ENCODE measurements at places on chromosomes 6 and 20. TPM values are rescaled to one million over a fixed set of nuclear protein-coding genes. Genes with fewer than 3 reads are reported as not detected.

DNA sequence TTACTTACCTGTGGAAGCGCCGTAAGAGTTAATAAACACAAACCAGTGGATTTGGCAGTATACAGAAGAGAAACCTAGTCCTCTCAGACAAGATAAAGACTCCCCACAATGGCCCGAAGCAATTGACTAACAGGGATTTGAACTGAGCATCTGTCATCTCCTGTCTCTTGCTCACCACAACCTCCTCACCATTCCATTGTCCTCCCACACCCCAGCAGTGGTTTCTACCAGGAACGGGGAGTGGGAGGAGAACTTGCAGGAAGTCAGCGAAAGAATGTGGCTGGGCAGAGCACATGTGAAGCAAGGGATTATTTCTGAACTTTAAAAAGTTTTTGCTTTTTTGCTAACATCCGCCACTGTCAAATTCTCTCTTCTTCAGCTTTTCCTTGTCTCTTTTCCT, 24.6 kb upstream of the TAAR1 start:
- no peak for DNase-seq

- no peak for DNase-seq
Measured at GRCh38 chr6:64034910-64035655, 399.5 kb downstream of the PHF3 start.

- no peak for DNase-seq
Measured at GRCh38 chr20:4087923-4088322, 72.6 kb upstream of the RNF24 start.

DNA sequence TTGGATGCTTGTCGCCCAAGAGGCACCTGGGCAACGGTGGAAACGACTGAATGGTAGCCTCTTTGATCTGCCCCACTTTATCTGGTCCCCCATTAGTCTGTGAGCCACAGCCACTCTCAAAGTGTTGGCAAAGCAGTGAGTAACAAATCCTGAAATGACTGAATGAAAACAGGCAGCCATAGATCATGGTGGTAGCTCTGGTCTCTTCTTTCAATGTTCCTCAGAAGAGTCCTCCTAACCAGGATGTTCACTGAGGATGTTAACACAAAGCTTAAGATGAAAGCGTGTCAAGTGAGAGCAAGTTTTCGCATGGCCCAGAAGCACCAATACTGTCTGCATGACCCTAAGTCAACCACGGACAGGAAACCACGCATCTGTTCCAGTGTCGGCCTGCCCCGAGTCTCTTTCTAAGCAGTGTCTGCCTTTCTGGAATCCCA, 107.3 kb downstream of the IRF4 start:
- no peak for DNase-seq

GRCh38 chr6:158237656-158238055, 69.5 kb downstream of the GTF2H5 start:
- no peak for DNase-seq

GRCh38 chr6:34070315-34071135, 75.4 kb downstream of the GRM4 start:
- DNase-seq, result no peak

GRCh38 chr6:38671885-38672467, 31.0 kb downstream of the GLO1 start:
- DNase-seq, result peak; percentile 8

DNA sequence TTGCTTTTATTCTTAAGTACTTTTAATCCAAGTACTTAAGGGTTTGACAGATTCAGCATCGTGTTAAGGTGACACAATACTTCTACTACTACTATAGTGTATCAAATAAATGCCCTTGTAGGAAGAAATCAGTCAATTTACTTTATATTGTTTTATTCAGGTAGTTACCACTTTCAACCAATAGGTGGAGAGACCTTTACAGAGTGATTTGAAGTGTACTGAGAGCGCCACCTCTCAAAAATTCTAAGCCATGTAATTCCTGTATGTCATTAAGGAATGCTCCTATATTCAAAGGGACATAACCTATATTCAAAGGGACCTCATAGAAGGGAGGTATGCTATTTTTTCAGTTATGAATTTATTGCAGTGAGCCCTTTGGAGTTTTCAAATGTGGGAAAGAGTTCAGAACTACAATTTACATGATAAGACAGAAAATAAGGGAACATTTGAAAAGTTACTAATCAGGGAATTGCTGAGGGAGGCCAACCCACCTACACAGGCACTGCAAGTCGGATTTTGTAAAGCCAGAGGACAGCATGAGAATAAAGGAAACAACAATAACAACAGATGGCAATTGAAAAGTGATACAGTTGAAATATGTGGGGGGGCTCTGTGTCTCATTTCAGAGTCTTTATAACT, 955.6 kb downstream of the TBC1D32 start:
- DNase-seq, result no peak

GRCh38 chr20:17895641-17896171, 72.9 kb downstream of the SNX5 start:
- DNase-seq, result no peak

The DEFB112 gene
- total RNA-seq, result not detected

The RAB22A gene
- total RNA-seq, result 16.7 TPM

The CENPW gene
- 5.0 TPM for total RNA-seq

The SALL4 gene
- total RNA-seq, result 2.7 TPM
